ENCODE measurements at places on chromosomes 16 and 17.

DNA sequence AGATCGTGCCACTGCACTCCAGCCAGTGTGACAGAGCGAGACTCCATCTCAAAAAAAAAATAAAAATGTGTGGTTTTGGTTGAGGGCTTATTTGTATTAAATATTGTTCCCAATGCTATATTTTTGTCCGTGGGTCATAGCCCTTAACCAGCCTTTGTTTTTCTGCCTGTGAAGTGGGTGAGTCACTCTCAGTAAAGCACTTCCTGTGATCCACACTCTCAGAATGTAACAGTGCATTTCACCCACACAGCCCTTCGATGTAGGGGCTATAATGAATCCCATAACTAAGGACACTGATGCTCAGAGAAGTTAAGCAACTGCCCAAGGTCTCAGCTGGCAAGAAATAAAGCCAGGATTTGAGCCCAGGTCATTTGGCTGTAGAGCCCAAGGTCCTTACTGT lies 34.7 kb upstream of the POLR3E start:
- no peak for DNase-seq

GRCh38 chr17:17126131-17127110 lies 79.7 kb downstream of the PLD6 start:
- no peak for DNase-seq

GRCh38 chr17:49967205-49967604 lies 1.8 kb upstream of the DLX4 start:
- DNase-seq = no peak

DNA sequence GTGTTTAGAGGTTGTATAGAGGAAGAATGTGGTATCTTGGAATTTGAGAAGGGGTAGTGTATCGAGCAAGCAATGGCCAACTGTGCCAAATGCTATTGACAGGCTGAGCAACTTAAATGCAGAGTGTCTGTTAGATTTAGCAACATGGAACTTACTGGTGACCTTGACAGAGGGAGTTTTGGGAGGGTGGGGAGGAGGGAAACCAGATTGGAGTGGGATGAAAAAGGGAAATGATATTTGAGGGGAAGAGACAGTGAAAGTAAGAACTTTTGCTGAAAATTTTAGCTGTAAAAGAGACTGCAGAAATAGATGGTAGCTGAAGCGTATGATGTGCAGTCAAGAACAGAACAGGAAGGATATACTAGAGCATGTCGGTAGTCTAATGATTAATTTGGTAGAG lies 1.1 kb downstream of the LRRC36 start:
- DNase-seq = no peak

DNA sequence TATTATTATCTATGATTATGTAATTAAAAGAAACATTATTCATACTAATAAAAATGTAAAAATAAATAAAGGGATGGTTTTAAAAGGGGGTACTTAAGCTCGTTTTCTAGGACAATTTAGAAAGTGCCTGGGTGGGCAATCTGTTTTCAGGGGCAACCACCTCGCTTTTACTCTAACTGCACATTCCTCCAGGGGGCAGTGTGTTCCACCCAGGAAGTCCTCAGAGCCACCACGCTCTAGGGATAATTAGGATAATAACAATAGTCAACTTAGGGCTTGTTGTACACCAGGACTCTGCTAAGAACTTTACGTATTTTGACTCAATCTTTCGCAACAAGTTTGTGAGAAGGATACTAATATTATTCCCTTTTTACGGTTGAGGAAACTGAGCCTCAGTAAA lies 396.7 kb upstream of the MAF start:
- no peak for DNase-seq

DNA sequence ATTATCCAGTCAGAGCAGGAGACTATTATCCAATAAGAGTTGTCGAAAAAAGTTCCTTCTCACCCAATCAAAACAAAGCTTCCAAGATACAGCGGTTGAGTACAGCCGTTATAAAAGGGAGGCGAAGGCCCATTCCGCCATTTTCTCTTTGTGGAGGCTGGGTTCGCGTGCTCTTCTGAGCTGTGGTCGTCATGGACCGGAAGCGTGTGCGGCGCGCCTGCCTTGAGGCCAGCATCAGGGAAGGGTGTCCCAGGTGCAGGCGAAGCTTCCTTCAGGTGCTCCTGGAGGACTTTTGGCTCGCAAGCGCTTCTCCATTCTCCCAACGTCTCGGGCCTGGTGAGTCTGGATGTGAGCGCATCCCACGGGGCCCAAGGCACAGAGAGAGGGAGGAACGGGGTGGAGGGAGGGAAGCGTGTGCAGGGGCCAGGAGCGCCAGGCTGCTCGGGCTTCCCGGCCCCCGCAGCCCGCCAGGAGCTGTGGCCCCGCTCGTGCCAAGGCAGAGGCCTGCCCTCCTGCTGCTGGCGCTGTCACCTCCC lies 99.2 kb downstream of the GOSR1 start:
- no peak for DNase-seq

- DNase-seq = no peak
These were observed 22.3 kb downstream of the CALB2 start for GRCh38 chr16:71380831-71381230.

- DNase-seq = no peak
These were observed 133.4 kb downstream of the SSH2 start for GRCh38 chr17:29796652-29797051.

DNA sequence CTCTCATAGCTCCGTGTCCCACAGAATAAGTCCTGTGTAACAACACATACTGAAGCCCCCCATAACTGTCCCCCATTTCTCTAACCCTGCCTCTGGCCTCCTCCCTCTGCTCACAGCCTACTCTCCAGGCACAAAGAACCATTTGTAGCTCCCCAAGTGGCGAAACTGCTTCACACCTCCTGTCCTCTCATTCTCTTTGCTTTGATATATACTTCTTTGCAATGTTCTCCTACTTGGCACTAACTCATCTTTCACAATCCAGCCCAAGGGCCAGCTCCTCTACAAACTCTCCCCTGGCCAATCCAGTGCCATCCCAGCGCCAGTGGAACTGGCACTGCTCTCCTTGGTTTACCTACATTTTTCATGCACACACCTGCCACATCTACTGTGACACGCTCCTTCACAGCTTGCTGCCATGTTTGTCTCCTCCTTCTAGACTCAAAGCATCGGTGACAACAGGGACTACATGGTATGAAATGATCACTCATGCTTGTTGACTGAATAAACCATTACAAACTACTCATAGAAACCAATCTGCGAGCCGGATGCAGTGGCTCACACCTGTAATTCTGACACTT lies 12.8 kb downstream of the CYTH1 start:
- no peak for DNase-seq

DNA sequence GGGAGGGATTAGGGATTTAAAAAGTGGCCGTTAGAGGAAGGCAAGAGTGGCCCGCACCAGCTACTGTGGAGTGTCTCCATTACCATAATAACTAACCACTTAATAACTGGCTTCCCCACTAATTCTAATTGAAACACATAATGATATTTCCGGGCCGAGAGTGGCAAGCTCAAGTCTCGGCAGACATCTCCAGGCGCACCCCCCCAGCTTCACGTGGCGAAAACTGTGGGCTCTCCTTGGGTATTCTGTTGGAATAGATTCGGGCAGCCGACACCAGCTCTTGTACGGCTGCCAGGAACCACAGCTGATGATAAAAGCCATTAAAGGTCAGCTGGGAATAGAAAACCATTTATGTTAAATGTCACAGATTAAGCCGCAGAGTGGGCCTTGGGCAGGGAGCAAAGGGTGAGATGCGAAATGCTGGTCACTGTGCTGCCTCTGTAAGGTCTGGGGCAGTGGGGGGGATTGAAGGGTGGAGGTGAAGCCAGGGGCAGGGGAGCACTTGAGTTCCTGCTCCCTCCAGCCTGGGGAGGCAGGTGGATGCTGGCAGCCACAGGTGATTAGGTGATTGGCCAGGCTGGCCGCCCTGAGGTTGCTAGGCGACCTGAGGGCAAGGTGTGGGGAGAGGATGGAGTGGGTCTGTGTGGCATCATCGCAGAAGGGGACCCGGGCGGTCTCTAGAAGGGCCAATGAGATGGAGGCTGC lies 115.6 kb upstream of the SDK2 start:
- no peak for DNase-seq
